AG09309 (cell line): ENCODE measurements at places on chromosomes 3 and 15.

DNA sequence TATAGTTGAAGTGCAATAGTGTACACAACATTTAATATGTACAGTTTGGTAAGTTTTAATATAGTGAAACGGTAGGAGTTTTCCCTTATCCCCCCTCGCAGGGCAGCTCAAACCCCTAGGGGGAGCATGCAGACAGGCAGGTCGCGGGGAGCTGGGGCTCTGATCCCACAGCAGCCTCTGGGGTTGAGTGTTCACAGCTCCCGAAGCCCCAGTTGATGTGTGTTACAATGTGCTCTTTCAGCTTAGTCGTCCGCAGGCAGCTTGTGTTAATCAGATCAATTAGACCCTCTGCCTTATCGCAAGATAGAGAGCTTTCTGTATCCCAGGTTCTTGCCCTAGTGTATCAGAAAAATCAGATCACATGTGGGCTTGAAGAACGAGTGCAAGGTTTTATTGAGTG is 143.1 kb upstream of the CHRNA7 start:
- DNase-seq, result no peak

DNA sequence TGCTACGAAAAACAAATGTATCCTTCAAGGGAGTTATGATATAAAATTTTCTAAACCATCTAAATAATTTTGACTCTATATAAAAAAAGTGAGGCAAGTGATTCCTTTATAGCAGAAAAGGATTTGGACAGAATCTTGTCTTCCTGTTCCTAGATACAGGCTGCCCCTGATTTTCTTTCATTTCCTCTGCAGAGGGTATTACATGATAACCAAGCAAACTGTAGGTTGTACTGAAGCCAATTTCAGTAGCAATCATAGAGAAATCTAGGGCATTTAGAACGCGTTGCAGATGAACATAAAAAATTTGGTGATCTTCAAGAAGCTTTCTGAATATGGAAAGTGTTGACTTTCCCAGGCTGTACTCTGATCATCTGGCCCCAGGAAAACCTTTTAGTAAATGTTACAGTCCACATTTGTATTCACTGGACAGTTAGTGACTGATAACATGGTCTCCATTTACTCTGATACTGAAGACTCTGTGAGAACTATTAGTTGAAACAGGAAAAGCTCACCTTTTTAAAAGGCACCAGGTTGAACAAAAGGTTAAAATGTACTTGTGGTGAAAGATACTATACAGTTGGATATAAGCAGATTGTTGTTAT is 9.1 kb upstream of the UTS2B start:
- DNase-seq, result no peak

DNA sequence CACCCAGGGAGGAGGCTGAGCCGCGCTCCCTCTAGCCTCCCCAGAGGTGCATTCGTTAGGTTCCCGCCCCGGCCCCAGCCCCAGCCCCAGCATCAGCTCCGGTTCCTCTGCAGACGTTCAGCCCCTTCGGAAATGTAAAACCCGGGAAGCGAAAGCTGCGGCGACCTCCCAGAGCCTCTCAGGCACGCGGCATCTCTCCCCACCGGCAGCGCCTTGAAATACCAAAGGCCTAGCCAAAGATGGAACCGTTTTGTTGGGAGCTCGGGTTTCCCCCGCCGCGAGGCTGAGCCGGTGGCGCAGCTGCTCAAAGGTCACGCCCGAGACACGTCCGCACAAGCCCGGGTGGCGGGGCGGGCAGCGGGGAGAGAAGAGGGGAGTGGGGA is 77.8 kb upstream of the HES1 start:
- DNase-seq, result no peak

DNA sequence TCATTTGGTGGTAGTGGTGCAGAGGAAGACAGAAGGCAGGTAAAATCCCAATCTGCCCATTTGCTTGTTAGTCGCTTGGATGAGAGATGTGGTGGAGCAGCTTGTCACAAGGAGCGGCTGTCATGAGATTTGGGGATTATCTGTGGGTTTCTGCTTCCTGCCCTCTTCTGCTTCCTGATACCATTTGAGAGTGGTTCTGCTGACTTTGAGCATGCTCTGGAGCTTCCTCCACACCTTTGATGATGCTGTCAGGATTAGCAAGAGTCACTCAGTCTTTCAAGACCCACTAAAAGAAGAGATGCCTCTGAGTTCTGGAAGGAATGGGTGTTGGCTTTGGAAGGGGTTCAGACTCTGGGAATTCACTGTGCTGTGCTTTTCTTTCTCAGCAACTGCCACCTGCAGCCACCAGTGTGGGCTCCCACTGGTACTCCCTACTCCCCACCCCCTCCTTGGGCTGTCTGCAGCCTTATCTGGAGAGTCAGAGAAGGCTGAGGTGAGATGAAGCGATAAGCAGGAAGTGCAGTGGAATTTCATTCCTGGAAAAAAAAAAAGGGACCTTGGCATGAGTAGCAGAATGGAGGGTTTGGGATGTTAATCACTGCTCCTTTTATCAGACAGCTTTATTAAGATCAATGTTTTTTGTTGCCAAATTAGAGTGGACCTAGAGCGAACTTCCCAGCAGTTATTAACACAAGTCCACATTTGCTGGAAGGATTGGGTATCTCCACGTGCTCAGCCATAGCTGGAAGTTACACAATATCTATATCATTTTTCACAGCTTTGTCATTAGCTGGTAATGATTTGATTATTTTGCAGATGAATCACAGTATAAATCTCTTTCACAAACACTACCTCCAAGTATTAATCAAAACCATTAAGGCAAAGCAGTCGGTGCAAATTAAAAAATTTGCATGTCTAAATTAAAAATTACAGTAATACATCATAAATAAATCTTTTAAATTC is 233.0 kb upstream of the SATB1 start:
- no peak for DNase-seq

- no peak for DNase-seq
Measured at GRCh38 chr15:69017978-69018377, 3.5 kb downstream of the NOX5 start.

- DNase-seq, result peak; percentile 67
Measured at GRCh38 chr3:179811321-179812095, 158.7 kb downstream of the USP13 start.

DNA sequence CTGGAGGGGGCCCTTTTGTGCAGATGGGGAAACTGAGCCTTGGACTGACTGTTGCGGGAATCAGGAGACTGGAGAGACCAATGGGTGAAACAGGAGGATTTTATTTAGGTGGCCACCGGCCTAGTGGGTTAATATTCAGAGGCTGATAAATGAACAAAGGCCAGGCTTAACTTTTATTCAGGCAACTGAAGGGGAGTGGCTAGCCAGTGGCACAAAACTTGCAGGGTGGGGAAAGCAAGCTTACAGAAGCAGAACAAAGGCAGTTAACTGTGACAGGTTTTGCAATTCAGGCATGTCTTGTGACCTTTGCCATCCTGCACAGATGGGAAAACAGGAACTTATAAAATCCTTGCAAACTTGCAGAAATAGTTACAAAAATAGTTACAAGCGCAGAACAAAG is 24.9 kb upstream of the ACAD9 start:
- DNase-seq, result no peak

- no peak for DNase-seq
Measured at GRCh38 chr3:47895241-47895640, 92.3 kb downstream of the DHX30 start.

DNA sequence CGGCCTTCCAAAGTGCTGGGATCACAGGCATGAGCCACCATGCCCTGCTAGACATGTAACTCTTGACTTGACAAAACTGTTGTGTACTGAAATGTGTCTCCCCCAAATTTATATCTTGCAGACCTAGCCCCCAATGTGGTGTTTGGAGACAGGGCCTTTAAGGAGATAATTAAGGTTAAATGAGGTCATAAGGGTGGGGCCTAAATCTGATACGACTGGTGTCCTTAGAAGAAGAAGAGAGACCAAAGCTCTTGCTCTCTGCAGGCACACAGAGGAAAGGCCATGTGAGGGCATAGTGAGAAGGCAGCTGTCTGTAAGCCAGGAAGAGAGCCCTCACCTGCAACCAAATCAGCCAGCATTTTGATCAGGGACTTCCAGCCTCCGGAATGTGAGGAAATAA is 361.3 kb downstream of the SV2B start:
- no peak for DNase-seq

GRCh38 chr3:9230596-9230995 is 18.9 kb downstream of the SRGAP3 start:
- DNase-seq, result no peak

GRCh38 chr3:101229681-101230080 is 90.7 kb downstream of the IMPG2 start:
- no peak for DNase-seq

DNA sequence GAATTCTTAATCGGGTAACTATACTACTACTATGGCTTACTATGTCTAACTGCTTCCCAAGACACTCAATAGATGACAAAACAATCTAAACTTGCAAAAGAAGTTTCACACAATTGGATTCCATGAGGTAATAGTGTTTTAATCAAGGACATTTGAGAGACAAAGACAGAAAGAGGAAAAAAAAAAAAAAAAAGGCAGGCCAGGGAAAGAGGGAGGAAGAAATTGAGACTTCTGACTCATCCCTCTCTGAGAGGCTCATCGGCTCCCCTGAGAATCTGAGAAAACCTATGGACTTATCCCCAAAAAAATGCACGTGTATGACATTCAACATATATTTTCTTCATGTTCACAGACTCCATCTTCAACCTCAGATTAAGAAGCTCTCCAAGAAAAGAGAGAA is 61.0 kb downstream of the SCAPER start:
- no peak for DNase-seq

- DNase-seq, result no peak
Measured at GRCh38 chr3:47086071-47086470, 77.8 kb downstream of the SETD2 start.

- no peak for DNase-seq
Measured at GRCh38 chr3:64717872-64718613, 30.2 kb upstream of the ADAMTS9 start.

DNA sequence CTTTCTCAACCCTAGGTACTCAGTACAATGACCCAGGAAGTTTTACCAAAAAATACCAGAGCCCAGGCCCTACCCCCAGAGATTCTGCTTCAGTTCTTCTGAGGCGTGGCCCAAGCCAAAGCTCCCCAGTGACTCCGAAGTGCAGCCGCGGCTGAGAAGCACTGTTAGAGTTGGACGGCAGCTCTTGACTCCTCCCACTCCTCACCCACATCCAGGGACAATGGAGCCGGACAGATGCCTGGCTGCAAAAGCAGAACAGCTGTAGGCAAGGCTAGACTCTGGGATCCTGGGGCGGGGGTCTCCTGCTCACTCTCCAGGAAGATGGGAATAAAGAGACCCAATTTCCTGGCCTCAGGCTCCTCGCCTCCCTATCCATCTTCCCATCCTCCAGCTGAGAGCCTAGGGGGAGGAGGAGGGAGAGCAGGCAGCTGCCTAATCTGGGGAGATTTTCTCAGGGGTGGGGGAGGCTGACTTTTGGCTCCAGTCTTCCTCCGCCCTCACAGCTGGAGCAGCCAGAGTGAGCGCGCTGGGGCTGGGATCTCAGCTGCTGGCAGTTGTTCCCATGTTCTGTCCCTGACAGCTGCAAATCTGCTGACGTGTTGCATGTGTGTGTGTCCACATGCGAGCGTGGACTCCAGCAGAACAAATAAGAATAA is 223.8 kb downstream of the OPA1 start:
- no peak for DNase-seq

- DNase-seq, result no peak
Measured at GRCh38 chr3:182105875-182106274, 394.1 kb downstream of the SOX2 start.
